Uterus (tissue), 4 donors: ENCODE measurements at places on chromosomes 6 and 20. TPM values are rescaled to one million over a fixed set of nuclear protein-coding genes. Genes with fewer than 3 reads are reported as not detected.

Gene DEFB124
- 3.2 TPM for total RNA-seq

Gene GUCA1A
- total RNA-seq, result 0.83 TPM

DNA sequence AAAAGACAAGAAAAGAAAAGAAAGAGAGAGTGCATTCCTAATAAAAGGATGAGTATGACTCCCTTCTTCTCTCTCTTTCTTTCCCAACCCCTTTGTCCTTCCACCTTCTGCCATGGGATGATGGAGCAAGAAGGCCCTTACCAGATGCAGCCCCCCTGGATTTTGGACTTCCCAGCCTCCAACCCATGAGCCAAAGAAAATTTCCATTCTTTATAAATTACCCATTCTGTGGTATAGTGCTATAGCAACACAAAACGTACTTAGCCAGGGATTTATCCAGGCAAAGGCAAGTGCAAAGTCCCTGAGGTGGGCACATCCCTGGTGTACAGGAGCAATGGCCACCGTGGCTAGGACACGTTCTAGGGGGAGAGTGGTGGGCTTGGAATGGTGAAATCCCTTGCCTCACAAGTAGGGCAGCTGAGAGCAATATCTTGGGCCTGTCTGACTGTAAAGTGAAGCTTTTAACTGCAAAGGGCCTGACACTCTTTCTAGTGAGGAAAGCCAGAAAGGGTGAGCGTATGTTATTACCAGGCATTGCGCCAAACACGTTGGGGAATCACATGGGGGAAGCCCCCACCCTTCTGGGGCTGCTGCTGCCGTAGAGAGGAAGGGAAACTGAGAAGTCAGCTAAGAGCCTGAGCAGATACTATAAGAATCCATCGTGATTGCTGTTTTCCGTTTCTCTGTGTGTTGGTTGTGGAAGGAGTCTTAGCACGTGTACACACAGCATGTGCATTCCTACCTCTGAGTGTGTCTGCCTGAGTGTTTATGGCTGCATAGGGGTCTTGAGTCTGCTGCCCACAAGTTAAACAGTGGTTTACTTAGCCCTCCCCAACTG is 50.7 kb upstream of the SIRPA start:
- H3K36me3 ChIP-seq, result no peaks in the 10 kb centered on the region
- no peak overlapping the region for H3K4me3 ChIP-seq
- no peak overlapping the region for H3K27ac ChIP-seq
- H3K27me3 ChIP-seq, result no peaks in the 10 kb centered on the region

- no peaks in the 10 kb centered on the region for H3K4me1 ChIP-seq
- no peak overlapping the region for H3K27ac ChIP-seq
- no peak overlapping the region for H3K4me3 ChIP-seq
- DNase-seq, result no peak
- no peaks in the 10 kb centered on the region for H3K27me3 ChIP-seq
These were observed 222.8 kb downstream of the KIF16B start for GRCh38 chr20:16350465-16350864.

DNA sequence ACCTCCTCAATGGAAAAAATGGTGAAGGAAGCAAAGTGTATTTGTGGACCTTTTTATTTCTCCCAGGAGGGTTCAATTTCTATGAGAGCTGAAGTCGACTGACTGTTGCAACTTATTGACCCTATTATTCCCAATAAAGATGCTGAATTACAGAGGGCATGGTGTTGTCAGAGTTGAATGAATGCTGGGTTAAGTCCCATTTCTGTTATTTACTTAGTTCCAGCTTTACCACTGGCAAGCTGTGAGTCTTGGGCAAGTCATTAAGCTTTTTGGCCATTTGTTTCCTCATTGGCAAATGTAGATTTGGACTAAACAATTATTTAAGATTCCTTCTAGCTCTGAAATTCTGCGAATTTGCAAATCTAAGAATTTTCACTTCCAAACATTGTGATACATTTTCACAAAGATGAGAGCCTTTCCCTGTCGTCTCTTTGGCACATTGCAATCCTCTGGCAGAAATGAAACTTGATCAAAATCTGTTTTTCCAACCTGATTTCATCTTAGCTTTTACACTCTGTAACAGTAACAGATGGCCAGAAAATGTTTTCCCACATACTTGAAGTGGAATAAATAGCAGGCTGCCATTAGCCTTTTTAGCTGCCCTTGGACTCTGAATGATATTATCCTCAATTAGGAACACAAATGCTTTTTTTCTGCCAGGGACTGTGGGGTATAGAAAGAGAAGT is 21.3 kb downstream of the BLTP3A start:
- no peaks in the 10 kb centered on the region for H3K27me3 ChIP-seq
- no peak overlapping the region for H3K27ac ChIP-seq

DNA sequence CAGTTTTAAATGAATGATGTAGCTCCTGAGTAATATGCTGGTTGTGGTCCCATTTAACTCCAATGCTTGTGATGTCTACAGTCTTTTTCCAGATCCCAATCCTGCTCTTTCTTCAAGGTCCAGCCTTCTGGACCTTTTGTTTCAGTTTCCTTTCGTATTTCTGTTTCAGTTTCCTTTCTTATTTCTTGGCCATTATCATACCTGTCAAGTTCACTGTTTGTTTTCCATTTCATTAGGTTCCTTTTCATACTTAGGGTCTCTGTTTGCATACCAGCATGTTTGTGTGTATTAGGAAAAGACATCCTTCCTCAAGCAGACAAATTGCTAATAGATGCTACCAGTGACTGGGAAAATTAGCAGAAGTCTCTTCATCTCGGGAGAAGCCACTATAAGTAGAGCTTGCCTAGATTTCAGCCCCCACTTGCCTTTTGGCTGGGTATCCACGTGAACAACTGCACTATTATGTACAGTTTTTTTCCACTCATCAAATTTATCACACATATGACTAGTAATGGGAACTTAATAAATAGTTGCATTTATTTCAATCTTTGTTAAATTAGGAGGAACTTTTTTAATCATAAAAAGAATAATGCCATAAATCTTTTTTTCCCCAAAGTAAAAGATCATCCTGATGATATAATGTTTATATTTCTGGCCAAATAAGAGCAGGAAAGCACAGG is 583.4 kb downstream of the BCKDHB start:
- no peak overlapping the region for H3K27ac ChIP-seq
- H3K36me3 ChIP-seq, result no peaks in the 10 kb centered on the region
- no peaks in the 10 kb centered on the region for H3K27me3 ChIP-seq

- no peaks in the 10 kb centered on the region for H3K27me3 ChIP-seq
- no peaks in the 10 kb centered on the region for H3K36me3 ChIP-seq
- no peak overlapping the region for H3K27ac ChIP-seq
- H3K4me3 ChIP-seq, result no peak overlapping the region
These were observed 28.2 kb upstream of the ITCH start for GRCh38 chr20:34334654-34335407.

- no peaks in the 10 kb centered on the region for H3K4me1 ChIP-seq
- no peak for DNase-seq
- no peak overlapping the region for H3K27ac ChIP-seq
- no peak overlapping the region for H3K4me3 ChIP-seq
These were observed 6.7 kb upstream of the C2 start for GRCh38 chr6:31920811-31921210.

DNA sequence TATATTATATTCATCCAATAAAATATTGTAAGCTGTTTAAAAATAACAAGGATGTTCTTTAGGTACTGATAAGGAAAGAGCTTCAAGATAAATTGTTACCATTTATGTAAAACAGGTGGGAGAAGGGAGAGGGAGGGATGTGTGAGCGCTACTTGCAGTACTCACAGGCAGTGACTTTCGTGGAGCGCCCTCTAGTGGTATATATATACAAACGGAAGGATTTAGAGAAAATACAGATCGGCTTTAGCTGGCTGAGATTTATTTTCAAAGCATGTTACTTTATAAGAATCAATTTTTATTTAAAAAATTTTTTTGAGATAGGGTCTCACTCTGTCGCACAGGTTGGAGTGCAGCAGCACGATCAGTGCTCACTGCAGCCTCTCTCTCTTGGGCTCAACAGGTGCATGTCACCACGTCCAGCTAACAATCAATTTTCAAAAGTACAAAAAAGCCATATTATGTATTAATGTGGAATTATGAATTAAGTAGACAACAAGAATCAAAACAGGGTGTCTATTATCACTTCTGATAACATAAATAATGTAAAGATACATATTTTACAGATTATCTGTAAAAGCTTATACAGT is 3.3 kb upstream of the MOG start:
- H3K4me3 ChIP-seq, result no peak overlapping the region
- H3K27me3 ChIP-seq, result no peaks in the 10 kb centered on the region
- H3K36me3 ChIP-seq, result no peaks in the 10 kb centered on the region
- H3K4me1 ChIP-seq, result no peaks in the 10 kb centered on the region

DNA sequence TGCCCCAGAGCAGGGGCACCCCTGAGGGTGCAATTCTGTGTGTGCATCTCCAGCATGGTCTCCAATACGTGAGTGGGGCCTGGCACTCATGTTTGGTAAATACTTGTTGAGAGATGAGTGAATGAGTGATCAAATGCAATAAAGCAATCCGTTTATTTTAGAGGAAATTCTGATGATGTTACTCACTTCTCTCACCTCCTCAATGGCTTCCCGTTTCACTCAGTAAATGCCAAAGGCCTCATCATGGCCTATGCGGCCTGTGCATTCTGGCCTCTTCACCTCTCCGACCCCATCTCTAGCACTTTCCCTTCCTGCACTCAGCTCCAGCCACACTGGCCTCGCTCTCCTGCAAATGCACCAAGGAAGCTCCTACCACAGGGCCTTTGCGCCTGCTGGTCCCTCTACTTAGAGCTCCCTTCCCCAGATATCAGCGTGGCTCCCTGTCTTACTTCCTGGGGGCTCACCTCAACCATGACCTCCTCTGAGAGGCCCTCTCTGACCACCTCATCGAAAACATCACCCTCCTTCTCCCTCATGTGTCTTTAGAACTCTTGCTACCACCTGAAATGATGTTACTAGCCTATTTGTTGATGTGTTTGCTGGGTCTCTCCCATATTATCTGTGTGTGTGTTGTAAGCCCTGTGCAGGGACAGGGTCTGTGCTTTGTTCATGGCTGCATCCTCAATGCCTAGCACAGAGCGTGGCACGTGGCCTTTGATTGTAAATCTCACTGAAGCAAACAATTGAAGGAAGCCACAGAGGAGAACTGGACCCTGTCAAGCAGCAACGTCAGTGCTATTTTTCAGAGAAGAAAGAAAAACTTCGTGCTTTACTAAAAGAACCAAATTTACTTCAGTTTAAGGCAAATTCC is 42.6 kb downstream of the RAB44 start:
- no peaks in the 10 kb centered on the region for H3K4me1 ChIP-seq
- no peaks in the 10 kb centered on the region for H3K36me3 ChIP-seq
- DNase-seq, result no peak
- H3K27me3 ChIP-seq, result no peaks in the 10 kb centered on the region
- no peak overlapping the region for H3K27ac ChIP-seq
- no peak overlapping the region for H3K4me3 ChIP-seq

- no peak for DNase-seq
- H3K4me1 ChIP-seq, result no peaks in the 10 kb centered on the region
- no peak overlapping the region for H3K4me3 ChIP-seq
- H3K27me3 ChIP-seq, result no peaks in the 10 kb centered on the region
- H3K27ac ChIP-seq, result no peak overlapping the region
- no peaks in the 10 kb centered on the region for H3K36me3 ChIP-seq
These were observed 802 bp downstream of the HDGFL1 start for GRCh38 chr6:22570185-22570551.

DNA sequence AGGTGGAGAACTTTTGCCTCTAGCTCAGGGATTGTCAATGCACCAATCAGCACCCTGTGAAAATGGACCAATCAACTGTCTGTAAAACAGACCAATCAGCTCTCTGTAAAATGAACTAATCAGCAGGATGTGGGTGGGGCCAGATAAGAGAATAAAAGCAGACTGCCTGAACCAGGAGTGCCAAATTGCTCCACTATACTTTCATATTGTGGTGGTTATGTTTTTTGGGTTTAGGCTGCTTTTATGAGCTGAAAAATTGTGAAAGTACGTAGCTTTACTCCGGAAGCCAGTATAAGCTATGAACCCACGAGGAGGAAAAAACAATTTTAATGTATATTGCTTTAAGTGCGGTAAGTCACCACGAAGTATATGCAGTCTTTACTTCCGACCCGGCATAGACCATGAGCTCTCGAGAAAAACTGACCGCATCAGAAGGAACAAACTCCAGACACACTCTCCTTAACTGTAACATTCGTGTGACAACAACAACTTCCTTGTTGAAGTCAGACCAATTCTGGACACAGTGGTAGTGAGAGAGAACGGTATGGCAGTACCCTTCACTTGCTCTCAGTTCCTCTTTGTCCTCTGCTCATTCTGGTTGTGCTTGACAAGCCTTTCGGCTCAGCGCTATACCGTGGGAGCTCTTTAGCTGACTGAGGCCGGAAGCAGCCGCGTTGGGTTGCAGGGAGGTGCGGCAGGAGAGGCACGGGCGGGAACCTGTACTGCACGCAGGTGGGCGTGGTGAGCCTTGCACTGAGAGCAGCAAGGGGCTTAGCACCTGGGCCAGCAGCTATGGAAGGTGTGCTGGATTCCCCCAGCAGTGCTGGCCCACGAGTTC is 81.9 kb upstream of the E2F3 start:
- H3K4me3 ChIP-seq, result no peak overlapping the region
- H3K36me3 ChIP-seq, result no peaks in the 10 kb centered on the region
- no peaks in the 10 kb centered on the region for H3K4me1 ChIP-seq
- H3K27me3 ChIP-seq, result no peaks in the 10 kb centered on the region

DNA sequence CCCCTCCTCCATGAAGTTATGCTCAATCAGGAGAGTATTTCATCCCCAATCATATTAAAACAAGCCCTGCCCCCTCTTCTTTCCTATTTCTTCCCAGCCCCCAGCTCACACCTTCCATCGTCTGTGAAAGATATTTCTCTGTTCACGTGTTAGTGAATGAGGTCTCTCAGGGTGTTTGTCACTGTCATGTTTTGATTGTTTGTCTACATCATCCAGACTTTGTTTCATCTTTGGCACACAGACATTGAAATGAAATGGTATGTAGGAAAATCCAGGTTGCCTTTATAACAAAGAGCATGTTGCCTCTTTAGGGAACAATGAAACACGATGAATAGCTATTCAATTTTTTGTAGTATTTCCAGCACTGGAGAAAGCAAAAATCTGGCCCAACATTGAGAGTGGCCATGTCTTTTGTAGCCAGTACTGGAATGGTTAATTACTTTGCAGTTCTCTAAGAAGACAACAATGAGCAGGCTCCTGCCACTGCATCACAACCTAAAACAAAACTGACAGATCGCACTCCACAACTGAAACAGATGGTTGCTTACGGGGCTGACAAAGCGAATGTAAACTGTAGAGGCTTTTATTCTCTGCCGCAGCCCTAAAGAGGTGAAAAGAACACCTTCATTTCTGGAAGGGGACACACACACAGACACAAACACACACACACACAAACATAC is 543.6 kb upstream of the CITED2 start:
- DNase-seq, result no peak
- H3K27me3 ChIP-seq, result no peaks in the 10 kb centered on the region
- H3K4me3 ChIP-seq, result no peak overlapping the region
- no peaks in the 10 kb centered on the region for H3K36me3 ChIP-seq
- H3K27ac ChIP-seq, result no peak overlapping the region
- no peaks in the 10 kb centered on the region for H3K4me1 ChIP-seq

DNA sequence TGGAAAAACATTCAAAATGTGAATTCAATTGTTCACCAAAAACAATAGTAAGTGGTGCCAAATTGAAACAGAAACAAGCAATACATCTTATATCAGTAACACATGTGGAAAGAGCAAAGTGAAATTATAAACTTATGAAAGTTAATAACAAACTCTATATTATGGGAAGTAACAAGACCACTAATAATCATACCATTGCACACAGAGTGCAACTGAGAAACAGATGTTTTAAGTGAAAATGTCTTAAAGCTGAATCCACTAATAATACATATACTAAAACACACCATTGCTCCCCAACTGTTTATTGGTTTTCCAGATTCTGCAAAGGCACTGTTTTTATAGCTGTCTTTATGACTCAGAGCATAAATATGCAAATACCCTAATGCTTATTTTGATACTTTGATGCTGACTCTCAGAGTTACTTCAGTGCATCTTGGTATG is 292.3 kb downstream of the RFPL4B start:
- H3K4me1 ChIP-seq, result no peaks in the 10 kb centered on the region
- H3K27ac ChIP-seq, result no peak overlapping the region
- no peaks in the 10 kb centered on the region for H3K36me3 ChIP-seq
- no peak overlapping the region for H3K4me3 ChIP-seq
- H3K27me3 ChIP-seq, result no peaks in the 10 kb centered on the region
- DNase-seq, result no peak
